ENCODE measurements at places on chromosomes 1 and 21.

GRCh38 chr1:202067188-202067974 lies 55.3 kb upstream of the GPR37L1 start:
- no peak for DNase-seq

- peak; percentile 8 for DNase-seq
Observed at GRCh38 chr21:36260030-36260787, 59.8 kb upstream of the MORC3 start.

DNA sequence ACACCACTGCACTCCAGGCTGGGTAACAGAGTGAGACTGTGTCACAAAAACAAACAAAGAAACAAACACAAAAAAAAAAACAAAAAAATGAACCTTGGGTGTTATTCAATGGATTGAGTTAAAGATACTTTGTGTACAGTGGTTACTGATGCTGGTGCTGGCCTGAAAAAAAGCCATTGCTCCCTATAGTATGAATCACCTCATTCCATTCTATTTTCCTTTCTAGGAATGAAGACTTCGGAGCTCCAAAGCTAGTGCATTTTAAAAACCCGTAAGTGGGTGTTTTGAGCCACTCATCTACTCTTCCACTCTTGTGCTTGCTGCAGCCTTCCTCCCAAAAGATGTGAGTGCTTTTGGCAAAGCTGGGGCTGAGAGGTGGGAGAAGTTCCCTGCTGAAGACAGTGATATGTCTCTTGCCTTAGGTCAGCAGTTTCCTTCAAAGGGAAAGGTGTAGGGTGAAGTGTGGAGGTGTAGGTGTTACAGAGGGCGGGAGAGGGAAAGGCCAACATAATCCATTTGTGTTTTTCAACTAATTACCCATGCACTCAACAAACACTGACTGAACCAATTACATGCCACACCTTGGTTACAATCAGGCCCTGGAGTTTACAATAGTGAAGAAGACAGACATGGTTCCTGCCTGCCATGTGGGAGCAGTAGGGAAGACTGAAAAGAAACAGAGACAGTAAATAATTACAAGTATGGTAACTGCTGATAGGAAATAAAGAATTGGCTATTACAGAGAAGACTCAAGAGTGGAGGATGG lies 55.0 kb upstream of the SERBP1 start:
- no peak for DNase-seq

- DNase-seq: no peak
Observed at GRCh38 chr1:41726899-41727748, 191.6 kb downstream of the HIVEP3 start.

GRCh38 chr1:99004861-99005442 lies at the start of gene PLPPR5:
Gene PLPPR5, minus strand, starts transcription at chr1:99004861. Its CDS starts 190 bp downstream, at chr1:99004671.
- no peak for DNase-seq

DNA sequence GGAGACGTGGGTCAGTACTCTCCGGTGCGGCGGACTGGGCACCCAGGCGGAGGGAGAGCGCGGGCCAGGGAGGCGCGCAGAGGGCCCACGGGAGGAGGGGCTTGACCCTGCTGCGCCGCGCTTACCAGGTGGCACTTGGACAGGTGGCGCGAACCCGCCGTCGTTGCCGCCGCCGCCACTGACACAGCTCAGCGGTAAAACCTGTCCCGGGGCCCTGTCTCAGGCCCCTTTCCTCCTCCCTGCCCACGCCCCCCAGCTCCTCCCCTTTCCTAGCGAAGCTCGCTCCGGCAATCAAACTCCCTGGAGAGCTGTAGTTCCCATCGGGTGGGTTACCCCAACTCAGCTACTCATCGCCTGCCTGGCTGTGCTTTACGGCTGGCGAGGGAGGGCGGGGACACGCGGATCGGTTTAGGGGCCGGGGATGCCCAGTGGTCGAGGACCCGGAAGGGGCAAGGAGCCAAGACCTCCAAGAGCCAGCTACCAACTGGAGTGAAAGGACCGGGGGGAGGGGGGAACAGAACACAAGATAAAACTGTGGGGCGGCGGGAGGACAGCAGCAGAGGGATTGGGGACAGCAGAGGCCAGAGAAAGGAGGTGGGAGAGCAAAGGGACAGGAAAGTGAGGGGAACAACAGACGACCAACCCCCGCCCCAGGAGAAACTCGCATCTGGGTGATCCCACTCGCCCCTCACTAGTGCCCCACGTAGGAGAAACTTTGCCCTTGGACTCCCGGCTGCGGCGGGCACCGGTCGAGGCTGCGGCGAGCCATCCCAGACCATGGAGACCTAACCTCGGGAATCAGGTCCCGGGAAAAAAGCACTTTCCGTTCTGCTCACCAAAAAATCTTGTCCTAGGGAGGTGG lies 2.9 kb downstream of the GFI1 start:
- no peak for DNase-seq

DNA sequence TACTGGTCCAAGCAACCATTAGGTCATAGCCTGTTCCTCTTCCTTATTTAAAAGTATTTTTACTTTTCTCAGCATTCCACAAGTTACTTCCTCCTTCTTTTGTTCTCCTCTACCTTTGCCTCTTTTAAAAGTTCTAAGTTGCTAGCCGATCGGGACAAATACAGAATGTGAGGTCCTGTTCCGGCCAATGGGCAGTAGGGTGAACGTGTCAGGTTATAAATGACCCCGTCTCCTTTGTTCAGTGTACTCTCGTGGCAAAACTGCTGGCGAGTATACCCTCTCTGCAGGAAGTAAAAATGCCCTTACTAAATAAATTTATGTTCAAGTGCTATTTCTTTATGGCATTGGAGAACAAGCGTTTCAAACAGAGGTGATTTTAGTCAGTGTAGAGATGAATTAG lies 2.5 kb downstream of the ADCY10 start:
- DNase-seq: no peak

DNA sequence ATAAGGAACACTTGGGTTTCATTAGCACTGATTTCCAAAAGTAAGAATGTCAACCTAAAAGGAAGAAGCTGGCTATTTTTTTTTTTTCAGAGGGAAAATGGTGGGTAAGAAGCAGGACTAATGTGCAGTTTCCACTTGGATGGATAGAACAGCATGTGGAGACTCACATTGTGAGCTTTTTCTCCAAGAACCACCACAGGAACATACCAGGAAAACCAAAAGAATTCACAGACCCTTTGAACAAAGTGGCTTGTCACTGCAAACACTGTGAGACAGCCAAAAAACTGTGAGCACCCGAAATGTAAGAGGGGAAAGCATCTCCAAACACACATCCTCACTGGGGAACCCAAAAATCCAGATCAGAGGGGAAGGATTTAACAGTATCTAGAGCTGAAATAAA lies 15.7 kb upstream of the MX1 start:
- DNase-seq: no peak

GRCh38 chr1:65045022-65045817 lies 78.9 kb upstream of the JAK1 start:
- DNase-seq: no peak

DNA sequence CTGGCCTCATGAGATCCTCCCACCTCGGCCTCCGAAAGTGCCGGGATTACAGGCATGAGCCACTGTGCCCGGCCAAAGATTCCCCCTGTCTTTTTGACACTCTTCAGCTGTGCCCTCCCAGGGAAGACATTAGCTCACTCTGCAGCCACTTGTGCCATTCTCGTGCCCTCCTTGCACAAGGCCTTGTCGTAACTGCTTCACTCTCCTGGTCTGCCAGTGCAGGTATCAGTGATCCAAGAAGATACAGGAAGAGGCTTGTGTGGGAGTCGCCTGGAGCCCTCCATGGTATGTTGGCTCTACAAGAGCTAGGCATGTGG lies 22.0 kb upstream of the WDR26 start:
- DNase-seq: no peak

- DNase-seq: no peak
Observed at GRCh38 chr1:173195596-173196088, 11.5 kb downstream of the TNFSF4 start.

Measured in NCI-H187 treated with DMSO at 0.1 percent for 48 hours (cell line).